Activated naive CD8-positive, alpha-beta T cell treated with anti-CD3 and anti-CD28 coated beads for 36 hours (primary cell): ENCODE measurements at places on chromosomes 1 and 21. TPM values are rescaled to one million over a fixed set of nuclear protein-coding genes. Genes with fewer than 3 reads are reported as not detected.

DNA sequence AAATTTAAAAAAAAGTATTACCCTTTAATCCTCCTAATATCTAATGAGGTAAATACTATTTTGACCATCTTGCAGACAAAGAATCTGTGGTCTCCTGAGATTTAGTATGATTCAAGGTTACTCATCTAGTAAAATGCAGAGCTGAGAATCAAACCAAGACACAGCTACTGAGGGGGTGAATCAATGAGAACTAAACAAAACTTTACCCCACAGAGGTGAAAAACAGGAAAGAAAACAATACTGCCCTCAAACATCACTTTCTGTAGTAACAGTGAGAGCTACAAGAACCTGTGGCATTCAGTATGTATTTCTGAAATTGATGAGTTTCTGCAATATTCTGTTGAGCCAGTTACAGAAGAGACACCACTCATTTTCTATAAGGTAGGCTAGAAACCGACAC is 85.1 kb downstream of the JAK1 start:
- DNase-seq: no peak

Gene SH3D21
- total RNA-seq: 9.4 TPM

Gene ESRRG
- not detected for total RNA-seq

Gene GBP5
- total RNA-seq: 186 TPM

DNA sequence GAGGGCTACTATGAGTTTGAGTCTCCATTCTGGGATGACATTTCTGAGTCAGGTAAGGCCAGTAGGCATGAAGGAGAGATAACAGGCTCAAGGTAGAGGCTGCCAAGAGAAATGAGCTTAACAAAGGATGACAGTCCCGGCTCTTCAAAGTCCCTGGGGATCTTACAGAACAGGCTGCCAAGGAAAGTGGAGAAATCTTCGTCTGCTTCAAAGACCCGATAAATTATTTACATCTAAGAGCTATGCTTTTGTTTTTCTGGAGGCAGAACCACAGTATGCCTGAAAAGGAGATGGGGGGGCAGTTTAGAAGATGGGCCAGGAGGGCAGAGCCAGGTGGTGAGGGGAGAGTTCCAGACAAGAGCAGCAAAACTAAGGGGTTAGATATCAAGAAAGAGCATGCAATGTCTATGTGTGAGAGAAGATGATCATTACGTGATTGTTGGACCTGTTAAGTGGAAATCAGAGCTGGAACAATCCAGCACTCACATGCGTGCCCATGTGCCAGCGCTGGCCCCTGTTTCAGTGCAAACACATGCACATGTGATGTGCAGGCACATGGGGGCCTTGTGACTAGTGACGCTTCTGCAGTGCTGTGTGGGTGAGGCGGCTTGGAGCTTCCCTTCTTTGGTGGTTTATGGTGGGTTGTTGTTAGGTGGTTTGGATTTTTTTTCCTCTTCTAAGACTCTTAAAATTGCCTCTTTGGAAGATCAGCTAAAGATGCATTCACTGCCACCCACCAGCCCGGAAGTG is 25.7 kb downstream of the CAMK1G start:
- no peak for DNase-seq

Gene HPCA
- not detected for total RNA-seq

Gene LRRC7
- not detected for total RNA-seq

DNA sequence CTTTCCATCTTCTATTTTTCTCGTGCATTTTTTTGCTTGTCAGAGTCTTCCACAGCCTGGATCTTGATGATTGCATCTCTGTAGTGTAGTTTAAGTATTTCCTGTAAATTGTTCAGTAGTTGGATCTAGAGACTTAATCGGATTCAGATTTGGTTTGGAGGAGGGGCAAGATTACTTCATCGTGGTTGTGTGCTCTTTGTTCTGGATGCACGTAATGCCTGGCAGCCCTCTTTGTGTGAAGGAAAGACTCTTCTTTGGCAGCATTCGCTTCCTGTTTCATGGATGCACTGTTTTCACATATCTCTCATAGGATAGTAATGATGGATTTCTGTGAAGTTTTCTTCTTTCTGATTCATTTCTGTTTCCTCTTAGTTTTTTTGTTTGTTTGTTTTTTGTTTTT is 14.2 kb downstream of the SEMA4A start:
- no peak for DNase-seq

DNA sequence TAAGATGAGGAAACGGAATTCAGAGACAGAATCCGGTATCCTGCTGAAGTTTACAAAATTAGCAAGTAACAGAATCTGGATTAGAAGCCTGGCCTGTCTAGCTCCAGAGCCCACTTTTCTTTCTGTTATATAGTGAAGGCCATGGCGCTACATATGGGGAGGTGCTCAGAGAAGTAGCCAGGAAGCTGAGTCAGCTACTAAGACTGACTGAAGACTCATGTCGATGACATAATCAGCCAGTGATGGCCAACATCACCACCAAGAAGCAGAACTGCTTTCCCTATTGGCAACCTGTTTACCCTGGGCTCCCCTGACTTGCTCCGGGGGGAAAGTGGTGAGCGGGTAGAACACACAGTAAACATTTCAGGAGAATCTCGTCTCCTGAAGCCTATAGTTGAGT is 18.8 kb downstream of the LRRC52 start:
- no peak for DNase-seq

DNA sequence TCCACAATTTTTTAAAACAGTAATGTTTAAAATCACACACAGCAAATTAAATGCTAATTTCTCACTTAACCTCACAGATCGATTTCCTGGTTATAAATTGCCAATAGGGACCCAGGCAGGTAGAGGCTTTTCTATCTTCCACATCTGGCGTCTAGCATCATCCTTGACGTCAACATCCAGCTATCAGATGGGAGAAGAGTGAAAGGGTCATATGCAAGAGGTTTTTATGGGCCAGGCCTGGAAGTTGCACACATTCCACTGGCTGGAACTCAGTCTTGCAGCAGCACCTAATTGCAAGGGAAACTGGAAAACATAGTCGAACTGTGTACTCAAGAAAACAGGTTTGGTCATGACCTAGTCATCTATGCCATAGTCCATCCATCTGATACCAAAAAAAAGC is 6.0 kb upstream of the EEIG2 start:
- no peak for DNase-seq

DNA sequence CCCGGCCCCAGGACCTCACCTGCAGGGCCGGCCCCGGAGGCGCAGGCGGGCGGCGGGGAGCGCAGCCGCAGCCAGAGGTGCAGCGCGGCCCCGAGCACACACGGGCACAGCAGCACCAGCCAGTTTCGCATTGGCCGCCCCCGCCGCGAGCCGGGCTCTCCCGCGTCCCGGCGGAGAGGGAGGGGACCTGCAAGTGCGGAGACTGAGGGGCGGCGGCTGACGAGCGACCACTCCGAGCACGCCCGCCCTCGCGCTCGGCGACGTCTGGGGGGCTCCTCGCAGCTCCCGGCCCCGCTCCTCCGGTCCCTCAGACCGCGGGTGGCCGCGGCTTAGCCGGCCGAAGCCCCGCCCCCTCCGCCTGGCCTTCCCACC is at the start of gene B3GALNT2:
B3GALNT2 (minus strand) TSS at position 331 of the 372 bp plus-strand sequence; CDS start at position 131, 200 bp downstream.
- no peak for DNase-seq

Gene TNFRSF4
- total RNA-seq: 110 TPM

- no peak for DNase-seq
Observed at GRCh38 chr1:111618961-111619634, 491 bp upstream of the RAP1A start.

GRCh38 chr1:9269721-9270120 is 23.0 kb upstream of the SPSB1 start:
- DNase-seq: no peak

GRCh38 chr1:166029196-166029945 is 137.4 kb downstream of the FAM78B start:
- DNase-seq: no peak

DNA sequence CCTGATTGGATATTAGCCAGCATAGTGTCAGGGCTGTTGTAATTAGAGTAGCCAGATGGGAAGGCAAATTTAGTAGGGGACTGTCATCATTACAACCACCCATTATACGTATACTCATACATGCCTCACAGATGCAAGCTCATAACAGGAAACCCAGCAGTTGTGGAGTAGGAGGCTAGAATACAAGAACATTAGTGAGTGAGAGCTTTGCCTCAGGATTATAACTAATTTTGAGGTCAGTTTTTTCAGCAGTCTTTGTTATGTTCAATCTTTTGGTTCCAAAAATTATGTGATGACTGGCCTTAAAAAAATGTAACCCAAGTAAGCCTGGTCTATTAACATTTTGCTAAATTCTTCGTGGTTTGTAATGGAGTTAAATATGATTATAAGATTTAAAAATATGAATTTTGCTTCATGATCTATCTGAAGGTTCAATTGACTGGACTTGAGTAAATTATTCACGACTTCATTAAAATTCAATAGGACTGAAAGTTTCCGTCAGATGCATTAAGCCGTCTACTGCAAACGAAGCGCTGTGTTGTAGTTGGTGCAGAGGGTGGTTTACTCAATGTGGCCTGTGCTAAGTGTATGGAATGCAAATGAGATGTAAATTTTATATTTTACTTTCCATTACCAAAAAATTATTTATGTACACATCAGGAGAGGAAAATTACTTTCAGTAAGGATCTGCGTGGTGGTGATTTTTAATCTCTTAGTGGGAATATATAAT is 48.8 kb downstream of the KCNK1 start:
- DNase-seq: no peak

Gene EPHB2
- total RNA-seq: 0.04 TPM

DNA sequence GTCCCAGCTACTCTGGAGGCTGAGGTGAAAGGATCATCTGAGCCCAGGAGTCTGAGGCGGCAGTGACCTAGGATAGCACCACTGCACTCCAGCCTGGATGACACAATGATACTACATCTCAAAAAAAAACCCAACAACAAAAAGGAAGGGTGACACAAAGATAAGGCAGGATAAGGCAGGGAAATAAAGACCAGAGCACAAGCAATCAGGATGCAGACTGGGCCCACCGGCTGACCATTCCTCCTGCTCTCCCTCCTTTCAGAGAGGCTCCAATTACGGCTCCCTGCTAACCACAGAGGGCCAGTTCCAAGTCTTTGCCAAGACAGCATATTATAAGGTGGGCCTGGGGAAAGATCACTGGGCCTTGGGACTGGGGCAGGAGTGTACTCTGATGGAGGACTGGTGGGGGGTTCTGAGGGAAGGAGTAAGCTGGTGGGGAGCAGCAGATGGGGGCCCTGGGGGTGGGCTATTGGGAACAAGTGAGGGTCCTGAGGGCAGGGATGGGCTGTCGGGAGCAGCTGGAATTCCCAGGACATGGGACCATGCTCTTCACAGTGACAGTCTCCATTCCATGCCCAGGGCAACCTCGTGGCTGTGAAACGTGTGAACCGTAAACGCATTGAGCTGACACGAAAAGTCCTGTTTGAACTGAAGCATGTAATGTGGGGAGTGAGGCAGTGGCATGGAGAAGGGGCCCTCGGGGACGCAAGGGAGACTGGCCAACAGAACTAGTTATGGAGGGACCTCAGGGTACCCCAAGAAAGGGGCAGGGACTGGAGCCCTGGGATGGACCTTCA is 7.3 kb downstream of the NPR1 start:
- DNase-seq: no peak

Gene RNU1-1
- total RNA-seq: 961 TPM

GRCh38 chr1:145963265-145964019 is 933 bp downstream of the ANKRD34A start:
- DNase-seq: no peak

Gene SERPINC1
- total RNA-seq: not detected

GRCh38 chr1:173886746-173887611 is 18.8 kb downstream of the ZBTB37 start:
- no peak for DNase-seq

GRCh38 chr1:6126028-6126427 is 54.1 kb downstream of the CHD5 start:
- no peak for DNase-seq

DNA sequence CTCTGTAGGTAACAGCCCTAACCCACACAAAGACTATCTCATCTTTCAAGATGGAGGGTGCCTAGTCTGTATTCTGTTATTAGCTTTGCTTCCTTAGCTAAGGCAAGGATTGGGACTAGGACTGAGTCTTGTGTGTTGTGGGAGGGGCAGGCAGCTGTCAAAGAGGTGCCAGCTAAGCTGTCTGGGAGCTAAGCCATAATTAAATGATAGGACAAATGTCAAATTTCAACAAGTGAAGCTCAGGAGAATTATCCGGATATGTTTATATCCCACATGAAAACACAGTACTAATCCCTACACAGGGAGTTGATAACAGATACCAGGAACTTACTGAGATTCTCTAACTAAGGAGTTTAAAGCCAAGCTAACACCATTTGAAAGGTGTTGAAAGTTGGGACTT is 70.5 kb upstream of the NGF start:
- DNase-seq: no peak

DNA sequence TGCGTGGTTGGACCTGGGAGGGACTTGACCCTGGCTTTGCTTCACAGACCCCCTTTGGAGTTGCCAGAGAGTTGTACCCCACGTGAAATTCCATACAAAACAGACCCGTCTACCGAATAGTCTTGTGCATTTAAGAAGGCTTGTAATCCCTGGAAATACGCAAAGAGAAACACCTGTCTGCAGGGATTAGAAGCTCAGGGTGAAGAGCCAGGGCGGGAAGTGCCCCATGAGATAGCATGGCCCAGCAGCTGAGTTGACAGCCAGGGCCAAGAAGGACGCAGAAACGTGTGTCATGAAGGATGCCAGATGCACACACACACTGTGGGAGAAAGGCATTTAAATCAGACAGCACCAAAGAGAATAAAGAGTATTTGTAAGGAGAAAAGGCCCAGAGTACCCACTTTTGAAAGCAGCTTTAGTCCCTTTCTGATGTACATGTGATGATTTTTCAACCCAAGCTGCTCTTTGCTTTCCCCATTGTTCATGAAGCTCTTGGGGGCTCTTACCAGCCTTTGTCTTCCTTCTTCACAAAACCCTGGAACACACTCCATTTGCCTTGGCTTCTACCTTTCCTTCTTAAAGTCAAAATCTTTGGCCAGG is 46.6 kb downstream of the PCP4 start:
- no peak for DNase-seq

DNA sequence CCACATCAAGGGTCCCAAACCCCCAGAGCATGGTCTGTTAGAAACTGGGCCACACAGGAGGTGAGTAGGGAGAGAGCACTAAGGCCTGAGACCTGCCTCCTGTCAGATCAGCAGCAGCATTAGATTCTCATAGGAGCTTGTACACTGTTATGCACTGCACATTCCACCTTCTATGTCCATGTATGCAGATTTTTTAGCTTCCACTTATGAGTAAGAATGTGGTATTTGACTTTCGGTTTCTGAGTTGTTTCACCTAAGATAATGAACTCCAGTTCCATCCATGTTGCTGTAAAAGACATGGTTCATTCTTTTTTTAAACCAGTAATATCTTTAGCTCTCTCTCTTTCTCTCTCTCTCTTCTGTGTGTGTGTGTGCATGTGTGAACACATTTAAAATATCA is 663 bp upstream of the GBP6 start:
- DNase-seq: no peak

Gene GREM2
- not detected for total RNA-seq

DNA sequence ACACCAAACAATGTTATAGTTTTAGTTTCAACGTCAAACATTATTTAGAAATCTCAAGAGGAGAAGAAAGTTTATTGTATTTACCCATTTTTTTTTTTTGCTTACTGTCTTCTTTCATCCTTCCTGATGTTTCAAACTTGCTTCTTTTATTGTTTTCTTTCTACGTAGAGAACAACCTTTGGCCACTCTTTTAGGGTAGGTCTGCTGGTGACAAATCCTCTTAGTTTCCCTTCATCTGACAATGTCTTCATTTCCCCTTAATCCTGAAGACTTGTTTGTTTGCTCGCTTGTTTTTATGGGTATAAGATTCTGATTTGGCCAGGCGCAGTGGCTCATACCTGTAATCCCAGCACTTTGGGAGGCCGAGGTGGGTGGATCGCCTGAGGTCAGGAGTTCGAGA is 89.1 kb downstream of the RHOU start:
- no peak for DNase-seq
